Stimulated activated CD4-positive, alpha-beta T cell treated with anti-CD3 and anti-CD28 coated beads, Interleukin-1b, Interleukin-23, amount 100 ng/mL, for 24 hours (primary cell): ENCODE measurements at places on chromosomes 1 and 21.
A peak's percentile ranks its signal among the peaks of the same experiment; 100 is the strongest.

DNA sequence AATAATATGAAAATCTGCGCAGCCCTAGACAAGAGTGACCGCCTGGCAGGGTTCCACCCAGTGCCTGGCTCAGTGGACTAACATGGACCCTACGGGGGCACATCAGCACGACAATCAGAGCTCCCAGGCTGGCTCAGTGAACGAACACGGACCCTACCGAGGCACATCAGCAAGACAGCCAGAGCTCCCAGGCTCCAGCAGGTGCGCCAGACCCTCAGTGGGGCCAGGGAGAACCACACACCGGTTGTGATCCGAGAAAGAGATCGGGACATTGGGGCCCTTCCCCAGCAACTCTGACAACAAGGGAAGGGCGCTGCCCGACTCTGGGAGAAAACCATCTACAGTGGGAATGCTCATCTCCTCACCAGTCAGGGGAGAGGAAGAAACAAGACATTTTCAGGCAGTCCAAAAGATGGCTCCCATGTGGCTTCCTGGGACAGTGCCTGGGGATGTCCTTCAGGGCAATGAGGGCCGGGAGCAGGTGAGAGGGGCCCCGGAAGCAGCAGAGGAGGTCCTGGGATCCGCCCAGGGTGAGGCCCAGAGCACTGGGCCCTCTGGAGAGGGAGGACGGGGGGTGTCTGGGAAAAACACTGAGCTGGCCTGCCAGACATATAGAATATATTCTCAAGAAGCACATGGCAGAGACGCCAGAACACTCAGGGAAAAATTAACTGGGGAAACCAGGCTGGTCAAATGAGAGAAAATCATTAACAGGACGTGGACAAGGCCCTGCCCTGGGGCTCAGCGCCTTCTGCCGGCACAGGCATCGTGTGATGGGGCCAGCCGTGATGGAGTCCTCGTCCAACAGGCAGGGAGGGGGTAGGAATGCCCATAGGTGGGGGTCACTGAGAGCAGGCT lies 4.8 kb downstream of the ARHGEF16 start:
- no peak for DNase-seq

GRCh38 chr21:22925032-22925431 lies 1926.8 kb downstream of the NCAM2 start:
- DNase-seq = no peak

DNA sequence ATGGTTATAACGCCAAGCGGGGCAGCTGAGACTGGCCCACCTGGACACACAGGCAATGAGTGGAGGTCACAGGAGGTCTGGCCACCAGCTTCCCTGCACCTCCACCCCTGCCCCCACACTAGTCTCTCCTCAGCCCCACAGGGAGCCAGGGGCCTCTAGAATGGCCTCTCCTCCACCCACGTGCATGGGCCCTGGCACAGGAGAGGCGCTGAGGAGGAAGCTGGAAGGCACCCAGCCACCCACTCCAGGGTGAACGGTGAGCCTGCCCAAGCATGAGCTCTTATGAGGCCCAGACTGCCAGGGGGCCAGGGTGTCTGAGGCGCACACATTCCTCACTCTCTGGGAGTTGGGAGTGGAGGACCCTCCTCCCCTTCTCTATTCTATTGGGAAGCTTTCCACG lies 22.2 kb downstream of the LRP8 start:
- DNase-seq = no peak

DNA sequence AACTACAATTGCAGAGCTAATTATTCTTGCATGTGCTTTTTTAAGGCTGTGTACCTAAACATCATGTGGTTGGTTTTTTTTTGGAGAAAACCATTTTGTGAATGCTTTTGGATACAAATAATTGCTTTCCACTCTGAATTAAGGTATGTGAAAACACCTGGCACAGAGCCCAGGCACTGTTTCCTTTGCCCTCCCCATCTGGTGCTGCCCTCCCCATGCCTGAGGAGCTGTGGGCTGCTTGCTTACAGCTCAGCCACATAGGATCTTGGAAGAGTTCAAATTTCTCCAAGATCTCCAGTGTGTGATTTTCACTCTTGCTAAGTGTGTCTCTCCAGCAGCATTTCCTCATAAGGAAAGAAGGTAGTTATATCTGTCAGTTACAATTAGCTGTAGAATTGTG lies 27.8 kb downstream of the DNM3 start:
- no peak for DNase-seq

- DNase-seq = no peak
Observed at GRCh38 chr1:100936194-100936967, 40.5 kb downstream of the SLC30A7 start.

GRCh38 chr21:45244799-45245340 lies 42.8 kb downstream of the POFUT2 start:
- DNase-seq = no peak

DNA sequence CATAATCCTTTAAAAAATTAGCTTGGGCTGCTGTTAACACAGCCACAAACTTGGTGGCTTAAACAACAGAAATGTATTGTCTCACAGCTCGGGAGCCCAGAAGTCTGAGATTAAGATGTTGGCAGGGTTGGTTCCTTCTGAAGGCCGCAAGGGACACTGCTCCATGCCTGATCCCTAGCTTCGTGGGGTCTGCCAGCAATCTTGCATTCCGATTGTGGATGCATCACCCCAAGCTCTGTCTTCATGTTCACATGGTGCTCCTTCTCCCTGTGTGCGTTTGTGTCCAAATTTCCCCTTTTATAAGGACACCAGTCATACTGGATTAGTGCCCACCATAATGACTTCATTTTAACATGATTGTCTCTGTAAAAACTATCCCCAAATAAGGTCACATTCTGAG lies 5.0 kb upstream of the HHIPL2 start:
- no peak for DNase-seq

DNA sequence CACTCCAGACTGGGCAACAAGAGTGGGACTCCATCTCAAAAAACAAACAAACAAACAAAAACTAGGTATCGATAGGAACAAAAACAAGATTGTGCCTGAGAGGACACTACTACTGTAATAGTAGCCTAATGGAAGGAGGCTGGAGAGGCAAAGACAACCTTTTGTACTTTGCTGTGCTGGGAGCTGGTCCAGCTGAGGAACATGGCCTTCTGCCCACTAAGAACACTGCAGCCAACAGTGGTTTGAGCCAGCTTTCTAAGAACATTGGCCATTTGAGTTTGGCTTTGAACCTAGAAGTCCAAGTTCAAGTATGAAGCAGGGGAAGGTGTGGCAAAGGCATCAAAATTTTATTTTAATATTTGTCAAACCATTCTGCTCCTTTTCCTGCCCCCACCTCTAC lies 22.7 kb upstream of the RGS8 start:
- no peak for DNase-seq

DNA sequence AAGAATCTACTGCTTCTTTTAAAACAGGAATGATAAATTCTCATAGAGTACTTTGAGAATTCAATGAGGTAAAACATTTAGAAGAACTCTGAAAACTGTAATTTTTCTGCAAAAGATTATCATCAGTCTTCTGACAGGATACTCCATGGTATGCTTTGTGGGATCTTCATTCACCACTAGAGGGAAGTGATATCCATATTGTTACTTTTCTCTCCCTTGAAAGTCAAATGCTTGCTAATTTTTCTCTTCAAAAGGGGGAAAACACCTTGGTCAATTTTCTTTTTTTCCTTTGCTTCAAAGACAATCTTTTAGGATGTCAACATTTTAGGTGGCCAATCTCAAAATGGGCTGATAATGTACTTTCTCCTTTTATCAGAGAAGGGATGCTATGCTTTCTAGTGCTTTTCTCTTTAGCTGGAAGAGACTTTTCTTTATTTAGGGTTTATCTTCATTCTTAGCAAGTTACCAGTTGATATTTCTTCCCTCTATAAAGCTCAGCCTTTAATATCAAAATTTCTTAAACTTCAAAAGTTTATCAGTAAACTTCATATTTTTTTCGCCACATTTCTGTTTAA lies 95.5 kb downstream of the NEGR1 start:
- DNase-seq = no peak

DNA sequence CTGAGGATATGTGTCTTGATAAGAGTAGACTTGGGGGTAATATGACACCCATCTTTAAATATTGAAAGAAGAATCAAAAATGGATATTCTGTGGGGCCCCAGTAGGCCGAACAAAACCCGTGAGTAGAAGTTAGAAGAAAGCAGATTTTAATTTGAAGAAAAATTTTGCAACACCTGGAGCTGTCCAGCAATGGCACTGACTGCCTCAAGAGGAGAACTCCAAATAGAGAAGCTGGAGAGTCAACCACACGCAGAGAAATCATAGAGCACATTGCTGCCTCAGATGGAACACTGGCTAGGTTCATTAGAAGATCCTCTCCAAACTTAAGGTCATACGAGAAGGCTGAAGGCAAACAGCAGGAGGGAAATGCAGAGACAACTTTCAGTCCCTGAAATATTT lies 6.8 kb downstream of the NHLH1 start:
- no peak for DNase-seq

GRCh38 chr1:3022511-3022973 lies 1.3 kb downstream of the ACTRT2 start:
- DNase-seq = no peak

DNA sequence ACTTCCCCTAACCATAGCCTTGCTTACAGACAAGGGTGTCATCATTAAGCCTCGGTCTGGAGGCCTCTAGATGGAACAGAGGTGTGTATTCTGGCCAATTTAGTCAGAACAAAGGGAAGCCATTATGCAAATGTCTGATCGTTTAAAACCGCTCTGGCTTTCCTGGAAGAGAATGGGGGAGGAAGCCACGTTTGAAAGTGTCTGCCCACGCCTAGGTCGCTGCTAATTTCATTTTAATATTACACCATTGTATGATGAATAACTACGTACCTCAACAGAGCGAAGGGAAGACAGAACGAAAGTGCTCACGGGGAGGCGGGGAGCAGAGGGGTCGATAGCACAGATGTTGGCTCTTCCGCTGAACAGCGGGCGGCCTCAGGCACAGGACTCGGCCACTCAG lies 41.1 kb upstream of the CSF3R start:
- peak; percentile 8 for DNase-seq

GRCh38 chr1:218694636-218695035 lies 349.5 kb downstream of the TGFB2 start:
- no peak for DNase-seq

DNA sequence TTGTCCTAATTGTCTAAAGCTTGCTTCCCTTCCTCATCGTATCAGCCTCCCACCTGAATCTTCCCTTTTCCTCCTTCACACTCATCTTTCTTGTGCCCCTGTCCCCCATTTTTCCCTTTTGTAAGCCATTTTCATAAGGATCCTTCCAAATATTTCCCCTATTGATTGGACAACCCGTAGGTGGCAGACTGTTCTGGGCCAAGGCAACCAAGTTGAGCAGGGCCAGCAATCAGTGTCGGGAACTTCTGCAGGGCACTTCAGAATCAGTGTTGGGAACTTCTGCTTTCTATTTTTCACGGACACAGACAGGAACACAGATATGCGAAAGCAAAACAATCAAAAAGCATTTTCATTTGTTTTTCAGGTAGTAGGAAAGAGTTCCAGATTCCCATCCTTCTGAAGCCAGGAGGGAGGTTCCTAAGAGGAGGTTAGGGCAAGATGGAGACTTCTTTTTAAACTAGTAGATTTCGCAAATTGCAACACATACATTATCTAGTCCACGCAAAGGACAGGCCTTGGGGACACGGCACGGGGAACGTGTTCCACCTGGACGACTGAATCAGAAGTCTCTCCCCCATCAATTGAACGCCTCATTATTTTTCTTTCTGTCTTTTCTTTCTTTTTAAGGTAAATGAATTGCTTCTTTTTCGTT lies 691 bp upstream of the MPZL1 start:
- no peak for DNase-seq

DNA sequence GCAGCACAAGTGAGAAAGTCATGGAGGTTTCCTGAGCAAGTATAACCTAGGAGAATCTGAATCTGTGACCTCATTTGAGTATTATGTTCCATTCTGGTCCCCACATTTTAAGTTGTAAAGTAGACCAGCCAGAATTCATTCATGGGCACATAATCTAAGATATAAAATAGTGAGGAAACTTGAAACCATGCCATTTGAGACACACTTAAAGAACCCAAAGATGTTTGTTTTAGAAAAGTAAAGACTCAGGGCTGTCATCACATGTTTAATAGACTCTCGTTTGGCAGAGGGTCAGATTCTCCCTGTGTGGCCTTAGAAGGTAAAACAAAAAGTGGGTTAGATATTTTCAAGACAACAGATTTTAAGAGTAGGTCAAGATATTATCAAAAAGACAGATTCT lies 6.4 kb downstream of the SZT2 start:
- DNase-seq = no peak

DNA sequence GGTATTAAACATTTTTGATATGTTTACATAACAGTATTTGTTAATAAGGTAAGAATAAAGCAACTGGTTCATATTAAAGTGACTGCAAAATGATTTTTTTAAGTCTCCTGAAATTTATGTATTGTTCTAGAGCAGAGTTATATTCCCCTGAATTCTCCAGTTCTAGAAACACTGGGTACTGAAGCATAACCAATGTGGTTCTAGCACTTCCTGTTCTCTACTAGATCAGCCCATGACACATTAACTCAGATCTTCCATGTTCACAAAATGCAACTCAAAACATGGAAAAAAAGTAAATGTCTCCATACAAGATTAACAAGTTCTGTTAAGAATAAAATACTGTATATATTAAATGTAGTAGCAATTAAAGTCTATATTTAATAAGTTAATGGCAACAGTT lies 3.9 kb downstream of the NEGR1 start:
- DNase-seq = no peak

DNA sequence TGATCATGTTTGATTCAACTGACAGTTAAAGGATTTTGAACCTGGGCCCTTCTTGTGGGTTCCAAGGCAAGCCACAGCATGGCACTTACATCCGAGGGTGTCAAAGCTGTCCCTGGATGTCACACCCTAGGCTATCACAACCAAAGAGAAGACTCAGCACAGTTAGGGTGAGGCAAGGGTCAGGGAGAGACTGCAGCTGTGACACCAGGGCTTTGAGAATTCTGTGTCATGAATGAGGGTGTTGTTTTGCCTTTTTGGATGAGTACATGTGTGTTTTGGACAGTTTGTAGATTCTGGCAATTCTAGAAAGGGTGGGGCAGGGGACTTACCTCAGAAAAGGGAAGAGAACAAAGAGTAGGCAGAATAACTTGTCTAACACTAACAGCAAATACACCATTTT lies 37.8 kb upstream of the ZNF326 start:
- no peak for DNase-seq

GRCh38 chr1:20355828-20356735 lies 65.4 kb downstream of the VWA5B1 start:
- DNase-seq = no peak

- DNase-seq = no peak
Observed at GRCh38 chr21:33013626-33014025, 12.1 kb upstream of the OLIG2 start.
